ENCODE measurements at places on chromosomes 2 and 18.

- DNase-seq, result no peak
Observed at GRCh38 chr18:9671214-9671613, 36.9 kb upstream of the RAB31 start.

GRCh38 chr2:33212151-33212550, 264.3 kb upstream of the RASGRP3 start:
- DNase-seq, result peak; percentile 35

- no peak for DNase-seq
Observed at GRCh38 chr2:54902763-54903162, 147.5 kb downstream of the RTN4 start.

DNA sequence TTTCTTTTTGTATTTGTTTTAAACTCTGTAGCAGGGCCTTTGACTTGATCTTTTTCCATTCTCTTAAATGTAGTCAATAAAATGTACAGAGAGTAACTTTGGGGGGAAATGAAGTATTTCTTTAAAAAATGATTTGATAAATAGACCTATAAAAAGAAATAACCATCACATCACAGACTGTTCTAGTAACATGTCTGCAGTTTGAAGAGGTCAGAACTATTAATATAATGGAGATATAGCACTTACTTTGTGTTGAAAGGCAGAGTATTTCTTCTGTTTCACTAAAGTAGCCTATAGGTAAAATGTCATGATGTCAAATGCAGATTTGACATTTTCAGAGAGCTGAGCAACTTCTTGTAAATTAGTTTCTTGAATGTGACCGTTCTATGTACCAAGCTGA, 55.7 kb upstream of the FAM237A start:
- DNase-seq, result no peak

DNA sequence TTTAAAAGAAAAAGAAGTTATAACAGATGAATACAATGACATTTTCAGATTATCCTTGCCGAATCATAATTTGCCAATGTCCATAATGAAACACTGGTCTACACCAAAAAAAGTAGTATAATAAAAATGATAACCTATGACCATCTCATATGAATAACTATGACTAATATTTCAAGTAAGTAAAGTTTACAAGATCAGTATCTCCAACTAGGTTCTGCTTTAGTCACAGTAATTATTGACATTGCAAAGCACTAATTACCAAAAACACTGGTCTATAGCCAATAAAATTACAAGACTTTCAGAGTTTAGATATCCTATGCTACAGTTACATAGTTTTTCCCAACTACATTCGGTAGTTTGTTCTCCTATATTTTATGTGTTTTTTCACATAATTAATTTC, 136.7 kb downstream of the MEMO1 start:
- no peak for DNase-seq

- no peak for DNase-seq
Observed at GRCh38 chr2:47682216-47682749, 100.7 kb upstream of the MSH6 start.

DNA sequence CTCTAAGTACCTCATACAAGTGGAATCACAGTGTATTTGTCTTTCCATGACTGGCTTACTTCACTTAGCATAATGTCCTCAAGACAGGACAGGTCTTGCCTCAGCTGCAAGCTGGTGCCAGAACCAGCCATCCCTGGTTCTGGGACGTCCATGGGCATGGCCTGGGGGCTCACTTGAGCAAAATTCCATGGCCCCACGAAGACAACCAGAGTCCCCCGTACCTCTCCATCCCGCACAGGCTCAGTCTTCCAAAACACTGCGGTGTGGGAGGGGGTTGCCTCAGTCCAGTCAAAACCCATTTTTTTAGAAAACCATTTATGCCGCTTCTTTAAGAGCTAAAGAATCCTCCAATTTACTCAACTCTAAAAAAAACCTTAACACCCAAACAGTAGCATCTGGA, 21.7 kb upstream of the CABLES1 start:
- no peak for DNase-seq

DNA sequence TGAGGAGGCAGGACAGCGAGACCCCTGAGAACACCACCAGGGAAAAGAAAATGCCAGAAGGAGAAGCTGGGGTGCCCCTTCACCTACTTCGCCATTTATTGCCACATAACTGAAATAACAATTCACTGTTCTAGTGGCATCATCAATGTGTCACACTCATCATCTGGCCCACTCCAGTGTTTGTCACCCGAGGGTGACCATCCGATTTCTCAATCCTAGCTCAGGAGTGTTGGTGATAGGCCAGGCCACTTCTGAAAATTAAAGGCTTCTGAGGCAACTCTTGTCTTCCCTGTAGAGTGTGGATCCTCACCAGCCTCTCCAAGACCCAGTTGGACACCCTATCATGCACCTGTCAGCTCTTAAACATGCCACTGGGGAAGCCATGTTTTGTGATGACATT, 62.9 kb upstream of the BZW1 start:
- no peak for DNase-seq

DNA sequence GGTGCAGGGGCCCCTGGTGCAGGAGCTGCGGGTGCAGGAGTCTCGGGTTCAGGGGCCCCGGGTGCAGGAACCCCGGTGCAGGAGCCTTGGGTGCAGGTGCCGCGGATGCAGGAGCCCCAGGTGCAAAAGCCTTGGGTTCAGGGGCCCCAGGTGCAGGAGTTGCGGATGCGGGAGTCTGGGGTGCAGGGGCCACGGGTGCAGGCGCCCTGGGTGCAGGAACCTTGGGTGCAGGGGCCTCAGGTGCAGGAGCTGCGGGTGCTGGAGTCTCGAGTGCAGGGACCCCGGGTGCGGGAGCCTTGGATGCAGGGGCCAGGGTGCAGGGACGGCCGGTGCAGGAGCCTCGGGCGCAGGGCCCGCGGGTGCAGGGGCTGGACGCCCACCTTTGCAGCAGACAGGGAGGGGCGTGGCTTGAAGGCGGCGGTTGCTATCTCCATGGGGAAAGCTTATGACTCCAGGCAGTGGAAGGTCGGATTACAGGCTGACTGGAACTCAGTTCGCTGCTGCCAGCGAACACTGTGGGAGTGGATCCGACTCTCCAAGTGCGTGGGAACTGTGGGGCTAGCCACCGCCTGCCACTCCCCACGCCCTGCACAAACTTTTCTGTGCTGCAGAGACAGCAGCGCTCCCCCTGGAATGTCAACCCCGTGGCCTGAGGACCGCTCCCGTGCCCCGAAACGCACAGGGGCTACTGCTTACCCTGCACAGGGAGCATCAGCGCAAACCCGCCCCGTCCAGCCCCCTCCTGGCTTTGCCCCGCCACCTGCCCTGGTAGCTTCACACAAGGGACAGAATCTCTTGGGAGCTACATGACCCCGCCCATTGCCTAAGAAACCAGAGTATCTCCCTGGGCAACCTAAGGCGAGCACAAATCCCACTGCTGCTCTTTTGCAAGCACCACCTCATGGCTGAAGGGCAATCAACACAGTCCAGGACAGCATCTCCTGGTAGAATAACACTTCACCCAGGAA, 40.3 kb downstream of the COPS9 start:
- DNase-seq, result no peak

DNA sequence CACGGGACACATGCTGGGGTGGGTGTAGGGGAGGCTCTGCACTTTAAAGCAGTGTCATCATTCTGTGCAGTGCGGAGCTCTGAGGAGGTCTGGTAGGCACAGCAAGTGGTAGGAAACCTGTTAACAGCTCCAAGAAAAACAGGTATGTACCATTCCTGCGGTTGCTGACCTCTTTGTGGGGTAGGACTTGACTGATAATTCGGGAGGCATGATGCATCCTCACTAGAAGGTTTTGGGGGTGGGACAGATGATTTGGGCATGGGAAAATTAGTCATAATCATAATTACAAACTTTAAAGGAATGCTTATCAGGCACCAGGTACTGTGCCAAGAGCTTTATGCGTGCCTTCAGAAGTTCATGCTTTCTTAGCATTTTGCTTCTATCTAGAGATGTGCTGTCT, 9.7 kb downstream of the DOK1 start:
- DNase-seq, result no peak

Data from HuH-7.5 (cell line).